Right cardiac atrium (tissue), 5 donors: ENCODE measurements at places on chromosomes 7 and 10.

- DNase-seq, result no peak
Observed at GRCh38 chr10:87613751-87614150, 45.9 kb upstream of the PAPSS2 start.

DNA sequence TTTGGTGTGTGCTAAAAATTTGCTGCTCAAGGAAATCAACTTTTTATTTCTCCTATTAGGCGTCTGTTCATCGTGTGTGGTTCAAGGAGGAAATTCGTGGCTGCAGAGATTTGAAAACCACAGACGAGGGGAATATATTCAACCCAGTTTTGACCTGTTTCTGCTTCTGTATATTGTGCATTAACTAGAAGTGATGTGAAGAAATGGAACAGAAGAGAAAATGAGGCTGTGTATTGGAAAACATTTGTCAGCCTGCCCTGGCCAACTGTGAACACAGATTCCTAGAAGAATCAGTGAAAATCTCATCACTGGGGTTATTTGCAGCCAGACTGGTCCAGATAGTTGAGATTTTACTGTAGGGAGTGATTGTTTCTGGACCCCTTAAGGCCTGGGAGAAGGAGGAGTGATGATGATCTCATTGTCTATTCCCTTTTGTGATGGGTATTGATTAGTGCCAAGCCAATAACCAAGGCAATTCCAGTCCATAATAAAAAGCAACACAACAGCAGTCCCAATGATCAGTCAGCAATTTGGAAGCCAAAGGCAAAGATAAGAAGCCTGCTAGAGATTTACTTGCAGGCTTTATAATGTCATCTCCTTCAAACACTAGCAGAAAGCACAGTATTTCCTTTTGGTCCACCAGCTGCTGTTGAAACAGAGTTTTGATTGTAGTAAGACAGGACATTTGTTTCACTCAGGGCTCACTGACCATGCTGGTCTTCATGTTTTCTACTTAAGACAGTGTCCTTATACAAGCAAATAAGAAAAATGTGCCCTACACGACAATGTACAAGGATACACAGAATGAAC, 339.4 kb downstream of the PRPF18 start:
- no peak for DNase-seq

- DNase-seq, result no peak
Observed at GRCh38 chr7:81534446-81534845, 235.4 kb downstream of the HGF start.

GRCh38 chr10:93080350-93081046, 6.8 kb downstream of the CYP26A1 start:
- DNase-seq, result peak; percentile 77

DNA sequence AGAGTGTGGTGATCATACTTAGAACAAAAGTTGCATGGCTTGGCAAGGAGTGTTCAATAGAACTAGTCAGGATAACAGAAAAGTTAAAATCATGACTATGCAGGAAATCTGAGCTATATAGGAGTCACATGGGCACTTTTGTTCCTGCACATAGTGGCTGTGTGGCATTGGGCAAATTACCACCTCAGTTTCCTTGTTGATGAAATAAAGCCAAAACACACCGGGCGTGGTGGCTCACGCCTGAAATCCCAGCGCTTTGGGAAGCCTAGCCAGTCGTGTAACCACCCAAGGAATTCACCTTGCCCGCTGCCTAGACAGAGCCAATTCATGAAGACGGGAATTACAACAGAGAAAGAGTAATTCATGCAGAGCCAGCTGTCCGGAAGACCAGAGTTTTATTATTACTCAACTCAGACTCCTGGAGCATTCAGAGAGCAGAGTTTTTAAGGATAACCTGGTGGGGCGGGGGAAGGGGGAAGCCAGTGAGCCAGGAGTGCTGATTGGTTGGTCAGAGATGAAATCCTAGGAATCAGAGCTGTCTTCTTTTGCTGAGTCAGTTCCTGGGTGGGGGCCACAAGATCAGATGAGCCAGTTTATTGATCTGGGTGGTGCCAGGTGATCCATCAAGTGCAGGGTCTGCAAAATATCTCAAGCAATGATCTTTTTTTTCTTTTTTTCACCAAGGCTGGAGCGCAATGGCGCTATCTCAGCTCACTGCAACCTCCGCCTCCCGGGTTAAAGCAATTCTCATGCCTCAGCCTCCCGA, 6.4 kb upstream of the MKRN1 start:
- no peak for DNase-seq

- DNase-seq, result no peak
Observed at GRCh38 chr7:55534916-55535590, 37.2 kb downstream of the VOPP1 start.

- DNase-seq, result no peak
Observed at GRCh38 chr7:135168489-135169140, 1.9 kb downstream of the CYREN start.

DNA sequence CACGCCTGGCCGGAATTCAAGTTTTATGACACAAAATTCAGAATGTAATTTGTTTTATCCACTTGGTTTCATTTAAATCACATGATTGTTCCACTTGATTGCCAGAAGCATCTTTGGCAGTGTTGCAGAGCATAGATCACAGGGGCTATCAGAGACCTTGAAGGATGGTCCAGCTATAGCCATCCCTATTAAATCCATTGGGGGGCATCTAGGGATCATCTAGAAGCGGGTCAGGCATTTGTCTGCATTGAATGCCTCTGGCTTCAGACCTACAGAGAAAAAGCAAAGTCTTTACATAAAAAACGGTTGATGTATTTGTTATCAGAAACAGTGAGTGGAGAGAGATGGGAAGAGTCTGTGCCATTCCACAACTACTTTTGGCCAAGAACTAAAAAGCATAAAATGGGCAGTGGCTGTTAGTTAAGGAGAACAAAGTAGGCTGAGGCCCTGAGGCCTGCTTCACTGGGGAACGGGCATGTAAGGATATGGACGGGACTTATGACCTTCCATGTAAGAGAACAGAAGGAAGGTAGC, 146.3 kb downstream of the NXPH1 start:
- DNase-seq, result no peak

DNA sequence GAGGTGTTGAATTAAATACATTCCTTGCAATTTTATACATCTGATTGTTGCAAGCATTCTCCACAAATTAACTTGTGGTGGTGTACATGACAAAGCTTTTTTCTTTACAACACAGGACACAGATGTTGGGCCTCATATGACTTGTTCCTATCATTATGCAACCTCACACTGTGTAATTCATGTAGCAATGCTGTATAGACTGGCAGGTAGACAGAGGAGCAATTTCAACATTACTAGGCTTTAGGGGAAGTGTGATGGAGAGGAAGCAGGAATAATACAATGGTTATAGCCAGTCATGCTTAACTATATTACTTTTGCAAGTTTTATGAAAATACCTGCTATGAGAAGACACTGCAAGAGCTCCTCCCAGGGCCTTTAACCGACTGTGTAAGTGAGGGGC, 832.1 kb downstream of the CNTNAP2 start:
- DNase-seq, result no peak

- DNase-seq, result no peak
Observed at GRCh38 chr7:46156086-46156485, 235.0 kb upstream of the IGFBP3 start.

DNA sequence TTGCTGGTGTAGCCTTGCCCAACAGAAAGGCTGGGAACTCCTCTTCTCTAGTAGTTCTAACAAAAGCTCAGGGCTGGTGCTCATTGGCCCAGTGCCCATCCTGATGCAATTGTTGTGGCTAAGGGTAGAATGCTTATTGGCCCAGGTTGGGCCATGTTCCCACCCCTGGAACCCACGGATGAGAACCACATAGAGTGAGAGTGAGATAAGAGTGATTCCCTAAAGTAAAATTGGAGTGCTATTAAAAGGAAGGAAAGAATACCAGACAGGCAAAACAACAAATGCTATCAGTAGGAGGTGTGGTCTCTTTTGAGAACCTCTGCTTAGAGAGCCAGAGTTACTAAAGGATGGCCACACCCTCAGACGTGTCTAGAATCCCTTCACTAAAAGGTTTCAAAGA, 49.2 kb downstream of the LGI1 start:
- DNase-seq, result peak; percentile 53

DNA sequence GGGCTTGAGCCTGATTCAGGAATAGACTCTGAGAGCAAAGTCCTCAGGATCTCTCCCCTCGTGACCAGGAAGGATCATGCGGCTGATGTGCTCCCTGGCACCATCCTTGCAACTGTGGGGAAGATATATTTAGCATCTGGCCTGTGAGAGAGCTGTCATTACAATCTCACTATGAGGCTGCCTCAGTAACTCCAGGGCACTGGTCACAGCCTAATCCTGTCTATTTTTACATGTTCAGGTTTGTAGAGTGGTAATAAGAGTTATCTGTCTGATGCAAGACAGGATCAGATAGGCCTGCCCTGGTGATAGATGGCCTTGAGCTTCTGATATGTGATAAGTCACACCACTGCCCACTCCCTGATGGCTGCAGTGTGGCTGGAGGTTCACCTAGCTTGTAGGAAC, 50.7 kb downstream of the PPP1R3C start:
- DNase-seq, result peak; percentile 36
